ENCODE measurements at places on chromosomes 6 and 20. TPM values are rescaled to one million over a fixed set of nuclear protein-coding genes. Genes with fewer than 3 reads are reported as not detected.

The MUCL3 gene
- total RNA-seq, result 0.18 TPM

The TCF21 gene
- 0.80 TPM for total RNA-seq

The GTSF1L gene
- total RNA-seq, result not detected

The IL17A gene
- not detected for total RNA-seq

The TAGAP gene
- total RNA-seq, result 8.0 TPM

The NT5E gene
- total RNA-seq, result 52.7 TPM

The LAMA4 gene
- 332 TPM for total RNA-seq

The PRDM13 gene
- not detected for total RNA-seq

The BCAS1 gene
- 117 TPM for total RNA-seq

The HLA-DOA gene
- total RNA-seq, result 9.7 TPM

The SEMG1 gene
- not detected for total RNA-seq

The CABLES2 gene
- 4.5 TPM for total RNA-seq

The CYP21A2 gene
- total RNA-seq, result 6.1 TPM

The DEFB112 gene
- total RNA-seq, result not detected

The ATP9A gene
- 42.8 TPM for total RNA-seq

The PABPC1L gene
- 15.6 TPM for total RNA-seq

The ENPP4 gene
- 22.0 TPM for total RNA-seq

The CDSN gene
- total RNA-seq, result not detected

The OTOR gene
- not detected for total RNA-seq

The PPP1R3G gene
- 1.7 TPM for total RNA-seq

The RCAN2 gene
- 14.8 TPM for total RNA-seq

The PLA2G7 gene
- 5.9 TPM for total RNA-seq

The SMIM29 gene
- total RNA-seq, result 31.6 TPM

The MUC21 gene
- total RNA-seq, result 0.18 TPM

The GPR6 gene
- not detected for total RNA-seq

The CDH22 gene
- total RNA-seq, result 0.40 TPM

The LIN28B gene
- total RNA-seq, result not detected

The KCNS1 gene
- total RNA-seq, result not detected

The SLC22A16 gene
- 0.22 TPM for total RNA-seq

The MYLK4 gene
- total RNA-seq, result 0.98 TPM

The CCN5 gene
- 147 TPM for total RNA-seq

The SLC32A1 gene
- total RNA-seq, result not detected

The POU3F2 gene
- total RNA-seq, result 9.2 TPM

The MAVS gene
- 37.8 TPM for total RNA-seq

The FRS3 gene
- total RNA-seq, result 6.5 TPM

The SLC25A27 gene
- 49.0 TPM for total RNA-seq

The JPH2 gene
- total RNA-seq, result 1.5 TPM

The ARG1 gene
- total RNA-seq, result 2.6 TPM

The SLC17A4 gene
- total RNA-seq, result not detected

The HTR1E gene
- total RNA-seq, result not detected
